ENCODE measurements at places on chromosomes 4 and X.

GRCh38 chr4:117447925-117448324 lies 362.5 kb upstream of the TRAM1L1 start:
- no peak for DNase-seq

GRCh38 chr4:168981460-168981859 lies 28.6 kb downstream of the CBR4 start:
- DNase-seq: no peak

DNA sequence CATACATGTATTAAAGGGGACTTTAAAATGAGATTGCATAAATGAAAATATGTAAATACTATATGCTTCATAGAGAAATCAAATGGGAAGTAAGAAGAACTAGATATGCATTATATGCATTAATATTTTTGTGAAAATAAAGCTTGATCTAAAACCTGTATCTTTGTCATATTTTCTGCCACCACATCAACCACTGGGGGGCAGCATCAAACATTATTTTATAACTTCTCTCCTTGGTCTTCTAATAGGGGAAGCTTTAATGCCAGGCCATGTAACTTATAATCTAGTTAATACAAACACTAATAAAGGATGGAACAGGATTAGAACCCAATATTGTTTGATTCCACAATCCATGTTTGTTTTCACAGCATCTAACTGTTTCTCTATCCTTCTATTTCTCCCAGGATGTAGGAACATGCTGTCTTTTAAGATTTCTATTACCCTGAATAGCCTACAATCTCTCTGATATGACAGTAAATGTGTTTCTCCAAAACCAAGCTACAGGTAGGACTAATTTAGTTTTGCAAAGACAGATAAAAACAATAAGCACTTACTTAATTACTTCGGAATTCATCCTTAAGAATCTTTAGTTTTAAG lies 10.0 kb downstream of the QRFPR start:
- DNase-seq: no peak

DNA sequence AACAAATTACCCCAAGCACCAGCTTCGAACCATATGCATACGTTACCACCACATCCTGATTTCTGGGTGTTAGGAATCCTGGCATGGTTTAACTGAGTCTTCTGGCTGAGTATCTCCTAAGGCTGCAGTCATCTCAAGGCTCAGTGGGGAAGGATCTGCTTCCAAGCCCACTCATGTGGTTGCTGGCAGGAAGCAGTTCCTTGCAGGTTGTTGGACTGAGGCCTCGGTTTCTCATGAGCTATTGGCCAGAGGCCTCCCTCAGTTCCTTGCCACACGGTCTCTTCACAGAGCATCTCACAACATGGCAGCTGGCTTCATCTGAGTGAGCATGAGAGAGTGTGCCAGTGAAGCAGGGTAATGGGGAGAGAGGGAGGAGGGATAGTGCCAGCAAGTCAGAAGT lies 96.1 kb upstream of the MTM1 start:
- DNase-seq: no peak

GRCh38 chr4:141620715-141621114 lies 15.7 kb upstream of the IL15 start:
- DNase-seq: no peak

All from stimulated activated CD4-positive, alpha-beta T cell treated with anti-CD3 and anti-CD28 coated beads, TNF-alpha, amount 100 ng/mL, for 1 hour (primary cell).